Stimulated activated CD4-positive, alpha-beta T cell treated with anti-CD3 and anti-CD28 coated beads, TNF-alpha, amount 100 ng/mL, for 48 hours (primary cell): ENCODE measurements at places on chromosomes 6 and 20.

GRCh38 chr6:43702171-43702533 lies 14.6 kb upstream of the MRPS18A start:
- DNase-seq = no peak

DNA sequence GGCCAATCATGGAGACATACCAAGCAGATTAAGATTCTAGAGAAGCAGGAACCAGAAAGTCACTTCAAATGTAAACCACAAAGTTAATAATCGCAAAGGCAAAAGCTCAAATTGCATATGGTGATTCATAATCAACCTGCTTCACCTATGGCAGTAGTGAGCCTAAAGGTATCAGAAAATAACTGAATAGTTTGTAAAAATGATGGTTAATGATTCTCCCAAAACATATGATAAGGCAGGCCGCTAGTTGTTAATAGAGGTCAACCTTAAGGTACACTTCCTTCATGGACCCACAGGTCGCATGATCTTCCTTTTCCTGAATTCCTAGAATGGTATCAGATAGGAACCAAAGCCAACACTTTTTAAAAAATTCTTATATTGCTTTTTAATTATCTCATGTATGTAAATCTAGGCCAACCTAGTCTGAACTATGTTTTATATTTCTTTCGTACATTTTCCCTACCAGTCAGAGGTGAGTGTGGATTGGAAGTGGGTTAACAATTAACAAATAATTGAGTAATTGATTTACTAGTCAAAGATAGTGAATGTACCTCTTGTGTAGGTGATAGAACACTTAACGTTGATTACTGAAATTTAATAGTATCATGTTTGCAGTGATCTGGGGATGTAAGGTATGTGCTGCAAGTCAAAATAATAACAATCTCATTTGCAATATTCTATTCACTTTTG lies 16.4 kb downstream of the TAAR2 start:
- no peak for DNase-seq

- DNase-seq = no peak
Observed at GRCh38 chr20:61053487-61053886, 198.6 kb upstream of the CDH4 start.

GRCh38 chr20:37379967-37380828 lies 34.3 kb downstream of the SRC start:
- no peak for DNase-seq

DNA sequence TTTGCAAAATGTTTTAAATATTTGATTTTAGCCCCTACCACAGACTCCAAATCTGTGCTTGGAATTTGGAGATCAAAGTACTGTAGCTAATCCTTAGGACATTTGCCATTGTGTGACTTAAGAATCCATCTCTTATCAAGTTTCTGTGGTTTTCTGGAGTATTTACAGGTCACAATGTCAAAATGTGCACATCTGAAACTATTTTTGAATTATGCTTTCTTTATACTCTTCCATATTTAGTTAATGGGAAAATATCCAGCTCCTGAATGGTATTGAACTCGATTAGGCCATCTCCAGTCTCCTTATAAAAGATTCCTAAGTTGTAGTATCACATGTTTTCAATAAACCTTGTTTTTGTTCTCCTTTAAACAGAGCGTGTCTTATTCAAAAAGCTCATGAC lies 162.5 kb downstream of the KHDC1L start:
- DNase-seq = no peak

DNA sequence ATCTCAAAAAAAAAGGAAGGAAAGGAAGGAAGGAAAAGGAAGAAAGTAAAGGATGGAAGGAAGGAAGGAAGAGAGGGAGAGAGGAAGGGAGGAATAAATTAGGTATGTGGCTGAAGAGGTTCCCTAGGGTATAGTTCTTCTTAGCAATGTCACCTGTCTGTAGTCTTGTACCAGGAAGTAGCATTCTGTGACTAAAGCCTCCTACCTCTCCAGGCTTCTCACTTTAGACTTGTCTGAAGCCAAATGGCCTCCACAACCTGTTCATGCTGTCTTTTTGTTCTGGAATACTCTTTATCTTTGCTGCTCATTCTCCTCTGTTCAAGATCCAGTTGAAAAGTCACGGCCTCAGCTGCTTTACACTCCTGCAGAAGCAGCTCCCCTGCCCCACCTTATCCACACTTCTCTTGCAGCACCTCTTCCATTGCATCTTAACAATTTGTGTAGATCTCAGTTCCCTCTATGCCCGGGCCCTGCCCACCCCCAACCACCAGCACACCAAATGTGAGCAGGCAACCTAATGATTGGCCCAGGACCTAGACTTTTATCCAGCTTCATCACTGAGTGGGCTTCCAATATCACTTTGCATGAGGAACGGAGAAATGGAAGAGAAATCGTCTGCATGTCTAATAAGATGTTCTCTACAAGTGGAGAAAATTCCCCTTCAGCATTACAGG lies 19.1 kb downstream of the GCNT2 start:
- DNase-seq = no peak

- DNase-seq = no peak
Observed at GRCh38 chr20:6560978-6561377, 206.5 kb upstream of the BMP2 start.

DNA sequence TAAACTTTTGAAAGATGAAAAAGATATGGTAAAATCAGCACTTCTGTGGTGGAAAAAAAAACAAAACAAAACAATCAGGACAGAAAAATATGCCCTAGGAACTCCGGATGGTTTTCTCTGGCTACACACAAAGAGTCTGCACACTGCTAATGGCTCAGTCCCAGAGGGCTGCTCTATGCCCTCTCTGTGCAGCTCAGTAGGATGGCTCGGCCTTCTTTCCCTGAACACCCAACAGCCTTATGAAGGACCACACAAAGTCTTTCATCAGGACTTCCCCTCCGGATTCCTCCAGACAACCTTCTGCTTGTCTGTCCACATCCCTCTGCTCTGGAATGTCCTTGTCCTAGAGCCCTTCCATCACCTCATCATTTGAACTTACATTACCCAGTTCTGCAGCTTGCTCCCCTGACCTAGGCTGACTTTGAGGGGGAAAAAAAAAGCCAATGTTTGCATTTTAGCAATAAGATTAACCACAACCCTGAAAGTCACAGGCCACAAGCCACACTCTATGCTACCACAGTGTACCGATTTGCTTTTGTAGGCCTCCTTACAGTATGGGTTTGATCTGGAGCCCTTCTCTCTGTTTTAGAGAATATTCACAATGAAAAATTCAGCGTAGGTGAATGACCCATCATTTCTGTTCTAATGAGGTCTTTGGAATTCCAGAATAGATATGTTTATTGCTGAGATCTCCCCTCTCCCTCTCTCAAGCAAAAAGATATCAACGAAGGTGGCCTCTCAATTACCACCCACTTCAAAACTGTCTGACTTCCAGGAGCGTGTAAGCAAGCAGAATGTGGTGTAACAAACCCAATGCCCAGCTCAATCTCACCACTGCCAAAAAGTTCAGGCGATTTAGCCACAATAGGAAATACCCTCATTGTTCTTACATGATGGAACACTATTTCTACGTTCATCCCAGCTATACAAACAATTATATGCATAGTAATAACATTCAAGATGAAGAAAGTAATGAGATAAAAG lies 164.0 kb downstream of the GMDS start:
- no peak for DNase-seq

DNA sequence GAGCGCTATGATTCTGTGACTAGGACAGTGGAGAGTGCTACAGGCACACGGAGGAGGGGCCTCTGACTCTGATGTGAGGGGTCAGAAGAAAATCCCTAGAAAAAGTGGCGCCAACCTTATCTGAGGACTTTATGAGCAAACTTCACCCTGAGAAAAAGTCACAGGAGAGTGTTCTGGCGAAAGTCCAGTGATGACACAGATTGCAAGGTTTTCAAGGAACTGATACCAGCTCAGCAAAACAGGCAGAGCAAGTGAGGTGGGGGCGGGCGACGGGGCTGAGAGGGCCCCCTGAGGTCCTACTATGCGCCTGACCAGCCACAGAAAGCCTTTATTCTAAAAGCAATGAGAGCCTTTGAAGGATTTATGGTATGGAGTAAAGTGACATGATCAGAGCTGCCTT lies 73.3 kb downstream of the SLC22A23 start:
- DNase-seq = no peak

DNA sequence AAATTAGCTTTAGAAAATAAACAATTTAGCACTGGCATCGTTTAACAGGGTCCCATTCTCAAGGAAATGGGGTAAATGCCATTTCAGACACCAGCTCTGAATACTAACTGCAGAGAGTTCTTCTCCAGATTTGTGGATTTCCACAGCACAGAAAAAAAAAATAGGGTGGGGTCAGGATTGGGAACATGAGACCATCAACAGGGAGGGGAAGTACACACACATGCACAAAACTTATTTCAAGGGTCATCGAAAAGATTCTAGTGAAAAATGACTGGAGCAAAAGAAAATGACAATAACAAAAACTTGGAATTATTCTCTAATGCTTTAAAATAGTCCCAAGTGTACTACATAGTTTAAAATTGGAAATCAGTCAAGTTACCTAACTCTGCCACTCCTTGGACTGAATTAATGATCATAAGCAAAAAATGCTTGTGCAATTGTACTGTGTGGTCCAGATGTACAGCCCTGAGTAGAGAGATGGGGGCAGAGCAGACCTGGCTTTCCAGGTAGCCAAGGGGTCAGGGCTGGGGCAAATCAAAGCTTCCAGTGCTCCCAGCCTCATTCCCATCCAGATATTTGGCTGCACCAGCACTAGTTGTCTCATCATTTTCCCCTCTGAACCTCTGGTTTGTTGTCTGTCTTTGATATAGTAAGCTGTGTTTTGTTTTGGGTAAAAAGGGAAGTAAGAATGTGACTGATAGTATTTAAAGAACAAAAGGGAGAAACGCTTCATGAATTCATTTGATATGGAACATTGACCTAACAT lies 152.4 kb downstream of the SOBP start:
- no peak for DNase-seq

DNA sequence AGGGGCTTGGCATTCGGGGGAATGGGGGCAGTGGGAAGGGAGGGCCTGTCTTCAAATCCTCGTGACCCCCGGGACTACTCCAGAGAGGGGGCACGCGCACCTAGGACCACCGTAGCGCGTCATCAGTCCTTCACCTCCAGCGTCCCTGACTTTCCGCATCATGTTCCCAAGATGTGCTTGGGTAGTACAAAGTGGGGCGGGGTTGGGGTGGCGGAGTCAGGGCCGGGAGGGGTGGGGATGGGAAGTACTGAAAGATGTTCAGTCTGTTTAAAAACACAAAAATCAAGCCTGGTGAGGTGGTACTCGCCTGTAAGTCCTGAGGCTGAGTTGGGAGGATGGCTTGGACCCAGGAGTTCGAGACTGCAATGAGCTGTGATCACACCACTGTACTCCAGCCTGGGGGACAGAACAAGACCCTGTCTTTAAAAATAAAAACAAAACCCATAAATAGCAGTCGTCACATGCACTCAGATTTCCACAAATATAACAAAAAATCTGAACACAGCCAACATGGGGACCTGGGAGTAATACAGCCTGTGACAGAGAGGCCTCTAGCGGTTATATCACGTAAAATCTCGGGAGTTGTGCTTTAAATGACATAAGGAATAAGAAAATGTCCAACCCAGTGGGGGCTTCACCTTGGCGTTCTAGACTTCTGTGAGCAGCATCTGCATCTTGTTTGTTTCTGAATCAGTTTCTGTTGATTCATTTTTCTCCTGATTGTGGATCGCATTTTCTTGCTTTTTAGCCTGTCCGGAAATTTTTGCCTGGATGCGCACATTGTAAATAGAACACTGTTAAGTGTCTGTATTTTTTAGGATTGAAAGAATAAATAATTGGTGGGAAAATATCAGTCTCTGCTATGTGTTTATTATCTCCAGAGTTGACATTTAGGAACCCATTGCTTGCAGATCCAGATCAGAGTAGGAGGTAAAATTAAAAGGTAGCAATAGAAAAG lies 698 bp upstream of the LRP11 start:
- DNase-seq = no peak
